ENCODE measurements at places on chromosomes 3 and 15.

- no peak overlapping the region for H3K27ac ChIP-seq
- H3K4me1 ChIP-seq: no peaks in the 10 kb centered on the region
- H3K36me3 ChIP-seq: no peaks in the 10 kb centered on the region
- H3K27me3 ChIP-seq: no peaks in the 10 kb centered on the region
Observed at GRCh38 chr3:74469151-74469550, 145.3 kb downstream of the CNTN3 start.

GRCh38 chr15:60083318-60083717, 79.2 kb downstream of the FOXB1 start:
- H3K27me3 ChIP-seq: no peaks in the 10 kb centered on the region
- no peak overlapping the region for H3K27ac ChIP-seq
- H3K4me1 ChIP-seq: no peaks in the 10 kb centered on the region
- no peak for DNase-seq
- H3K36me3 ChIP-seq: no peaks in the 10 kb centered on the region
- H3K4me3 ChIP-seq: no peak overlapping the region

- no peak for DNase-seq
- no peaks in the 10 kb centered on the region for H3K27me3 ChIP-seq
- no peaks in the 10 kb centered on the region for H3K36me3 ChIP-seq
Observed at GRCh38 chr15:36401586-36401966, 177.8 kb upstream of the CDIN1 start.

DNA sequence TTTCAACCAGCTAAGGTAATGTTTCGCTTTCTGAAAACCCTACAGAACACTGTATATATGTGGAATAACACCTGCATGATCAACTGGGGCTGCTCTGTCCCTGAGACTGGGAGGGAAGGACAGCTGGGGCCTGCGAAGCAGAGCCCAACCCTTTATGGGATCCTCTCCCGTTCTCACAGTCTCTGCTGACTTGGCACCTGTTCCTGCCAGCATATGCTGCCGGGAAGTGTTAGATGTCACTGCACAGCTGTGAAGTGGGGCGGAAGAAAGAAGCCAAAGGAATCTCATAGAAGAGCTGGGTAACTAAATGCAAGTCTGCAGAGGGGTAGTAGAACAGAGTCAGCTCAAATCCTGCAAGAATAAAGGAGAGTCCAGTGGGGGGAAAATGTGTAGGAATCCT, 29.6 kb downstream of the LRRC3B start:
- DNase-seq: no peak
- no peak overlapping the region for H3K27ac ChIP-seq
- H3K27me3 ChIP-seq: no peaks in the 10 kb centered on the region
- H3K36me3 ChIP-seq: no peaks in the 10 kb centered on the region
- H3K4me3 ChIP-seq: no peak overlapping the region
- no peaks in the 10 kb centered on the region for H3K4me1 ChIP-seq

GRCh38 chr3:71384837-71385716, 198.5 kb downstream of the FOXP1 start:
- no peaks in the 10 kb centered on the region for H3K27me3 ChIP-seq
- no peak overlapping the region for H3K4me3 ChIP-seq
- DNase-seq: no peak
- peaks cover 2% of the 10 kb centered on the region for H3K4me1 ChIP-seq
- no peaks in the 10 kb centered on the region for H3K36me3 ChIP-seq

DNA sequence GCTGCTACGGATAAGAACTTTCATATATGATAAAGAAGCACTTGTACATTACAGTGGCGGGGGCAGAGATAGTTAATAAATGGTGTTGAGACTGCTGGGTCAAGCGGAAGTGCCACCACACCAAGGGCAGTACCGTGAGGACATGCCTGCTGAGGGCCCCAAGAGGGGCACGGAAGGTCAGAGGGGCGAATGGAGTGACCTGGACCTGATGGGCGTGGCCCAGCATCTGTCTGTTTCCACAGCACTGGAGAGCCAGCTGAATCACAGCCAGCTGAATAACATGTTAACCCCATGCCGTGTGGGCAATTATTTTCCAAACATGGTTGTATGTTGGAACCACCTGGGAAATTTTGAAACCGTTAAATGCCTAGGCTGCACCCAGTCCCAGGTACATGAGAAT, 37.2 kb downstream of the ANKDD1A start:
- no peaks in the 10 kb centered on the region for H3K27me3 ChIP-seq
- no peak for DNase-seq
- no peaks in the 10 kb centered on the region for H3K4me1 ChIP-seq
- no peak overlapping the region for H3K27ac ChIP-seq
- H3K36me3 ChIP-seq: no peaks in the 10 kb centered on the region
- no peak overlapping the region for H3K4me3 ChIP-seq

GRCh38 chr3:127694467-127695215, 21.9 kb downstream of the ABTB1 start:
- H3K27ac ChIP-seq: no peak overlapping the region
- H3K4me1 ChIP-seq: peaks cover 30% of the 10 kb centered on the region
- peak; percentile 89 for DNase-seq

Measured in right lobe of liver (tissue), 6 donors.